CD8-positive, alpha-beta memory T cell (primary cell): ENCODE measurements at places on chromosomes 4 and X. TPM values are rescaled to one million over a fixed set of nuclear protein-coding genes. Genes with fewer than 3 reads are reported as not detected.

Gene CNKSR2
- total RNA-seq: 4.1 TPM

Gene SLITRK4
- not detected for total RNA-seq

Gene MAGEH1
- 16.7 TPM for total RNA-seq

DNA sequence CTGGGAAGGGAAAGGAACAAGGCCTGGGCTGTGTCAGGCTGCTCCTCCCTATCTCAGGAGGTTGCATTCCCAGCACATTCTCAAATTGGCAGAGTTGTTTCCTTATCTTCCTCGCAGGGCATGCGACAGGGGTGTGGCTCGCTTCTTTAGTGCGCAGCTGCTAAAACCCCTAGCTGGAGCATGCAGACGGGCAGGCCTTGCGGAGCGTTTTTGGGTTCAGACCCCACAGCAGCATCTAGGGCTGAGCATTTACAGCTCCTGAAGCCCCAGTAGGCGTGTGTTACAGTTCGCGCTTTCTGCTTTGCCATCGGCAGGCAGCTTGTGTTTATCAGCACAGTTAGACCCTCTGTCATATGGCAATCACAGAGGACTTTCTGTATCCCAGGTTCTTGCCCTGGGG lies 392.4 kb downstream of the TECRL start:
- no peak for DNase-seq

DNA sequence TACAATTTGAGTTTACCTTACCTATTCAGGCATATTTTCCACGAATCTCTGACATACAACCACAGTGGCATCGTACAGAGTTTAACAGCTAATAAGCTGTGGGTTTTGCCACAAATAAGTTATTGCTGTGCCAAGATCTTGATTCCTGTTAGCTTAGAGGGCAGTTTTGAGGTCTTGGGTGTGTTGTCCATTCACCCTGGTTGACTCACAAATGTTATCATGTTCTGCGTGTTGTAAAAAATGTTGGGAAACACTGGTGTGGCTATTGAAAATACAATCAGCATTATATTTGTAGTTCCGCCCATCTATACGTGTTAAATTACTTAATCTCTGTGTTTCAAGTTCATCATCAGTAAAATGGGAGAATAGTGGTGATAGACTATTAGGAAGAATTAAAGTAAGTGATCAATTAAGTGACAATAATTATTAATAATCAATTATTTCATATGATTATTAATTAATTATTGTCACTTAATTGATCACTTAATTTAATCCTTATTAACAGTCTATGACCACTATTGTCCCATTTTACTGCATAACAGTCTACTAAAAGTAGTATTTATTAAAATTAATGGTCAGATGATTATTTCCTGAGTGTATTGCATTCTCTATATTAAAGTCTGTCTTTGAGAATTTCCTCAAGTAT lies 96.3 kb downstream of the TMA16 start:
- DNase-seq: no peak
